ENCODE measurements at places on chromosomes 7 and 10. TPM values are rescaled to one million over a fixed set of nuclear protein-coding genes. Genes with fewer than 3 reads are reported as not detected.

ARMS2 gene
- not detected for polyA plus RNA-seq

ENTPD7 gene
- polyA plus RNA-seq, result 1.0 TPM

MMRN2 gene
- polyA plus RNA-seq, result 56.1 TPM

CASP7 gene
- polyA plus RNA-seq, result 15.8 TPM

KCNIP2 gene
- polyA plus RNA-seq, result 12.0 TPM

GJD4 gene
- not detected for polyA plus RNA-seq

COL1A2 gene
- 486 TPM for polyA plus RNA-seq

GCK gene
- polyA plus RNA-seq, result 0.56 TPM

LRMDA gene
- 7.2 TPM for polyA plus RNA-seq

HMX2 gene
- 0.03 TPM for polyA plus RNA-seq

PRSS37 gene
- polyA plus RNA-seq, result not detected

NOC3L gene
- polyA plus RNA-seq, result 8.8 TPM

Measured in adipose tissue (tissue), 3 donors.